ENCODE measurements at places on chromosomes 1 and 21.

DNA sequence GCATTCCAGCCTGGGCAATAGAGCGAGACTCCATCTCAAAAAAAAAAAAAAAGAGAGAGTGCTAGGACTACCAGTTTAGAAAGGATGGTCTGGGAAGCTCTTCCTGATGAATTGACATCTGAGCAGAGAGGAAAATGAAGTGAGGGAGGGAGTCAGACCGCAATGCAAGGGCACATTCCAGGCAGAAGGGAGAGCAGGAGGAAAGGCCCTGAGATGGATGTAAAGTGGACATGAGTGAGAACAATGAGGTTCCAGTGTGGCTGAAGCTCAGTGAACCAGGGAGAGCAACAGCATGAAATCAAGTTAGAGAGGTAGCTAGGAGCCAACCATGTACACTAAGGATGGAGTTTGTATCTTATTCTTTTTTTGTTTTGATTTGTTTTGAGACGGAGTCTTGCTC, 55.9 kb upstream of the SPOCD1 start:
- no peak for DNase-seq

GRCh38 chr1:229030630-229031029, 240.3 kb upstream of the RAB4A start:
- DNase-seq, result no peak

- DNase-seq, result no peak
Observed at GRCh38 chr1:186094172-186094571, 280.9 kb downstream of the TPR start.

GRCh38 chr1:43274125-43274803, 4.5 kb downstream of the TMEM125 start:
- no peak for DNase-seq

- DNase-seq, result no peak
Observed at GRCh38 chr1:188660572-188660971, 1817.1 kb downstream of the BRINP3 start.

DNA sequence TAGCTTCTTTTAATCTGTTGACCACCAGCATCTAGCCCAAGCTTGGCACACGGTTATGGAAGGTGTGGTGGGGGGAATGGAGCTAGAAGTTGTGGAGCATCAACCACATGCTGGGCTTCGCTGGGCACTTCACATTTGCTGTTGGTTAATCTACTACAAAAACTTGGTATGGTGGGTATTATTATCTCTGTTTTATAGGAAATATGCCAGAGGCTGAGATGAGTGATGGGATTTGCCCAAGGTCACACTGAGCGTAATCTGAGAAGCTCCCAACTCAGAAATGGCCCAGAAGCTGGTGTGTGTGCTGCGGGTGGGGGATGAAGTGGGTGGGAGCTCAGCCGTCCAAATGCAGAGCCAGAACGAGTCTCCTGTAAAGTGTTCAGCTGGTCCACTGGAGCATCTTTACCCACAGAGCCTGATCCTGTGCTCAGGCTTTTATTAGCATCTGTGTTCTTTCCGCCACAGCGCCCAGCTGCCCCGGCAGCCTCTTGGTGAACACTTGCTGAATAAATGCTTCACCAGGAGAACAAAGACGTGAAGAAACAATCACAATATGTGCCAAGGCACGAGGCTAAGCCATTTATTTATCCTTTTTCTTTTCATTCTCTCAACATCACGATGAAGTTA, 98.6 kb upstream of the JUN start:
- no peak for DNase-seq

DNA sequence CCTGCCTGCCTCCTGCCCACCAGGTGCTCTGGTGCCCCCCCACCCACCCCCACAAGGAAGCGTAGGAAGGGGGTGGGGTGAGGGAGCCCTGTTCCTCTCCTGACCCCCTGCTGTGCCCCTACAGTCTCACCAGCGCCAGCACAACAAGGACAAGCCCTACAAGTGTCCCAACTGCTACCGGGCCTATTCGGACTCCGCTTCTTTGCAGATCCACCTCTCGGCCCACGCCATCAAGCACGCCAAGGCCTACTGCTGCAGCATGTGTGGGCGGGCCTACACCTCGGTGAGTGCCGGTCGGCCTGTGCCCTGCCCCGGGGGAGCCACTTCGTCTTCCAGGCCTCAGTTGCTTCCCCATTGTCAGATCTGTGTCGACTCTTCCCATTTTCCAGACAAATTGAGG, 25.9 kb downstream of the A3GALT2 start:
- no peak for DNase-seq

DNA sequence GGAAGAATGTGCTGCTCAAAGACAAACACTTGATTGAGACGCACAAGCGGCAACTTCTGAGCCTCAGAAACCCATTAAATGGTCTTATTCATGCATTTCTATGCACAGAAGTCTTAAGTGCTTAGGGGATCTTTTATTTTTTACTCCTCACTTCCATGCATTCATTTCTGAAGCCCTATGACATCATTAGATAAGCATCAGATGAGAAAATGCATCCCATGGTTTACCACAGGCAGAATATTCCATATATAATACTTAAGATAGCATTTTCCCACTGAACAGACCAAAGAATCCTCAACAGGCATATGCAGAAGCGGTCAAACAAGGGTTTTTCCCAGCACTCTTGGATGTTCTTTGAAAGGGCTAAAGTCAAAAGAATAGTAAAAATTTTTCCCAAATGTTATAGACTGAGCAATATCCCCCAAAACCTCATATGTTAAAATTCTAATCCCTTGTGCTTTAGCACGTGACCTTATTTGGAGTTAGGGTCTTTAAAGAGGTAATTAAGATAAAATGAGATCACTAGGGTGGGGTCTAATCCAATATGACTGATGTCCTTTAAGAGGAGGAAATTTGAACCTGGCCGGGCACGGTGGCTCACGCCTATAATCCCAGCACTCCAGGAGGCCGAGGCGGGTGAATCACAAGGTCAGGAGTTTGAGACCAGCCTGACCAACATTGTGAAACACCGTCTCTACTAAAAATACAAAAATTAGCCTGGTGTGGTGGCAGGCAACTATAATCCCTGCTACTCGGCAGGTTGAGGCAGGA, 22.6 kb upstream of the FAM89A start:
- no peak for DNase-seq

- no peak for DNase-seq
Observed at GRCh38 chr1:95497566-95497965, 263.6 kb downstream of the RWDD3 start.

GRCh38 chr1:21659099-21659923, 9.8 kb downstream of the RAP1GAP start:
- no peak for DNase-seq

GRCh38 chr21:37551331-37551992, 184.9 kb downstream of the DYRK1A start:
- DNase-seq, result no peak

DNA sequence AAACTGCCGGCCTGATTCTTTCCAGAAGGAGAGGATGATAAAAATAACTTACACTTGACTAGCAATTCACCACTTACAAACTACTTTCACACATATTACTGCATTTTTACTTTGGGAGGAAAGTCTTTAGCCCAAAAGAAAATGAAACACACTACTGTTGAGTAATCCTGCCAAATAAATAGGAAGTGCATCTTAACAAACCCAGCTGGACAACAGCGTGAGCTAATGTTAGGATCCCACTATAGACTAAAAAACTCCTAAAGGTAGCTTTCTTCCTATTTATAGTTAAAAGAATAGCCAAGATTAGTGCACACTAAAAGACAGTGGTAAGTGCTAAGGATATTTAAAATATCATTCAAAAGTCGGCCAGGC, 83.8 kb downstream of the HSF2BP start:
- DNase-seq, result no peak

GRCh38 chr1:143497374-143497747, 474.4 kb downstream of the FAM72C start:
- DNase-seq, result no peak

GRCh38 chr1:185040408-185040735, 5.0 kb upstream of the RNF2 start:
- DNase-seq, result no peak

DNA sequence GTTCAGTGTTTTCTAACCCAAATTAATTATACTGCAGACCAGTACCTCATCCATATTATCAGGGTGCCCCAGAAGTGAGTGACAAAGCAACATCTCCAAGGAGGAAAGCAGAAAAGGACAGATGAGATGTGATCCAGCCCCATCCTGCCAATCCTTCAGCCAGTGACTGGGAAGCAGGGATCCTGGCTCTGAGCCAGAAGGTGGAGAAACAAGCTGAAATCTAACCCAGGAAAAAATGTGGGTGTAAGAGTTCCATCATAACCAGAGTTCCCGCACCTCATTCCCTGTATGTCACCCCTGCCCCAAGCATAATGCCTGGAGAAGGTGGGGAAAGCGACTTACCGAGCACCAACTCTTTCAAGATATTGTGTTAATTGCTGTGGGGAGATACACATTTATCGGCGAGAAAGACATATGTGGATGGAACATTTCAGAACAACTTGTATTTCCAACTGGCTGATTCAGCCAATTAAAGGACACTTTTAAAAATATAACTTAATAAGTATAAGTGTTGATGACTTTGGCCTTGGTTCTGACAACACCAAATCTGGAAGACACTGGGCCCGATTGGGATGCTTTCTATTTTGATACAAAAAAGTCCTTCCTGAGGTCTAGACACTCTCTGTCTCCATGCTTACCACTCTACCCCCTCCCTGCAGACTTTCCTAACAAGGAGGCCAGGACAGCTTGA, 14.9 kb downstream of the PLEKHA6 start:
- DNase-seq, result no peak

GRCh38 chr1:234229581-234230387, 143.5 kb upstream of the COA6 start:
- no peak for DNase-seq

GRCh38 chr1:5962265-5963105, 29.7 kb downstream of the NPHP4 start:
- no peak for DNase-seq

DNA sequence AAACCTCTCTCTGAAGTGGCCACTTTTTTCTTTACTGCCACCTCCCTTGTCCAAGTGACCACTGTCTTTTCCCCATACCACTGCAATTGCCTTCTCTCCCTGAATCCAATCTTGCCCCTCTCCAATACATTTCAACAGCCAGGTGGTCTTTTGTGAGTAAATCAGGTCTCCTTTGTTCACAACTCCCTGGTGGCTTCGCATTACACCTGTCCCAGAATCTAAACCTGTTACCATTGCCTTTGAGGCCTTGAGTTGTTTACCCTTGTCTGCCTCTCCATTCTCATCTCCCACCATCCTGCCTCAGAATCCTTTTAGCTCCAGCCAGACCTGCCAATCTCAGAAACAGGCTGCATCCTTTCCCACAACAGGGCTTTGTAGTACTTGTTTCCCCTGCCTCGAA, 21.8 kb upstream of the DYNLT5 start:
- no peak for DNase-seq

DNA sequence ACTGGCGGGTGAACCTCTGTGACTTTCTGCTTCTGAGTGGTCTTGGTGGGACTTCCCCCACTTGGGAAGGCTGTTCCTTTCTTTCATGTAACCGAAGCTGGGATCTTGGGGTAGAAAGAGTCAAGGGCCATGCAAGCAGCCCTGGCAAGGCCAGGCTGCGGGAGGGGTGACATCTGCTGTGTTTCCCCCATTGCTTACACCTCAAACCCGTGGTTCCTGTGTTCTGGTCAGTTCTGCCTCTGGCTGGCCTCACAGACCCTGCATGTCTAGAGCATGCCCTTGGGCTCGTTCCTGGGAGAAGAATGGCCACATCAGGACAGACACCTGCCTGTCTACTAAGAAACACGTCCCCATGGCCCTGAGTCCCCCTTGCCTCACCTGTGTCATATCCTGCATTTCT, 207.7 kb downstream of the DYRK1A start:
- no peak for DNase-seq

GRCh38 chr1:181972256-181972655, 89.3 kb downstream of the ZNF648 start:
- no peak for DNase-seq

GRCh38 chr1:236282425-236282716, 613 bp upstream of the ERO1B start:
- DNase-seq, result no peak

DNA sequence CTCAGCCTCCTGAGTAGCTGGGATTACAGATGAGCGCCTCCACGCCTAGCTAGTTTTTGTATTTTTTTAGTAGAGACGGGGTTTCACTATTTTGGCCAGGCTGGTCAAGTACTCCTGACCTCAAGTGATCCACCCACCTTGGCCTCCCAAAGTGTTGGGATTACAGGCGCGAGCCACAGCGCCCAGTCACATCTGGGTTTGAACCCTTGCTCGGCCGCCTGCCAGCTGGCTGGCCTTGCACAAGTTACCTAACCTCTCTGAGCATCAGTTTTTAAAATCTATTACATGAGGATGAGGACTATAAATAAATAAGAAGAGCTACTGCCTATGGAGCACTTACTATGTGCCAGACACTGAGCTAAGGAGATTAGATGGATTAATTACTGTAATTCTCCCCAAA, 17.7 kb upstream of the PADI2 start:
- DNase-seq, result no peak

- no peak for DNase-seq
Observed at GRCh38 chr1:67559222-67559700, 125.7 kb upstream of the GADD45A start.

GRCh38 chr1:11674488-11674887, 6.5 kb downstream of the MAD2L2 start:
- no peak for DNase-seq

DNA sequence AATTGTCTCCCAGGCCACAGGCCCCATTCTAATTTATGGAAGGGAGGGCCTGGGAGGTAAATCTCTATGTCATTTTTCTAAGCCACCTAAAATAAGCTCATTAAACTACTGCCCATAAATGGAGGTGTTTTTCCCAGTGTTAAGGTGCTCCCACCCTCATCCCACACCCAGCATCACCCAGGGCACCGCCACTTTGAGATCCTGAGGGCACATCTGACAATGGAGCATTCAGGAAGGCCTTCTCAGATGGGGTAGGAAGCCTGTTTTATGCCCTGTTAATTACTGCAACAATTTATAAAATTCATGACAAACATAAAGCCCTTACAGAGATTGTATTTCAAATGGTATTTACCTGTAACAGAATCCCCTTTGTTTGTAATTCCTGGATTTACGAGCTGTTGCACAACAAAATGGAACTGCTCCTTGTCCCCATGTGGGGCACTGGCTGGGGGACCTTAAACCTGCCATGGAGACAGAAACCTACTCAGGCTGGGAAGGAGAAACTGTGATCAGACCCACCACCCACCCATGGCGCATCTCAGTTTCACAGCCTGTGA, 319.5 kb upstream of the USP24 start:
- DNase-seq, result no peak

DNA sequence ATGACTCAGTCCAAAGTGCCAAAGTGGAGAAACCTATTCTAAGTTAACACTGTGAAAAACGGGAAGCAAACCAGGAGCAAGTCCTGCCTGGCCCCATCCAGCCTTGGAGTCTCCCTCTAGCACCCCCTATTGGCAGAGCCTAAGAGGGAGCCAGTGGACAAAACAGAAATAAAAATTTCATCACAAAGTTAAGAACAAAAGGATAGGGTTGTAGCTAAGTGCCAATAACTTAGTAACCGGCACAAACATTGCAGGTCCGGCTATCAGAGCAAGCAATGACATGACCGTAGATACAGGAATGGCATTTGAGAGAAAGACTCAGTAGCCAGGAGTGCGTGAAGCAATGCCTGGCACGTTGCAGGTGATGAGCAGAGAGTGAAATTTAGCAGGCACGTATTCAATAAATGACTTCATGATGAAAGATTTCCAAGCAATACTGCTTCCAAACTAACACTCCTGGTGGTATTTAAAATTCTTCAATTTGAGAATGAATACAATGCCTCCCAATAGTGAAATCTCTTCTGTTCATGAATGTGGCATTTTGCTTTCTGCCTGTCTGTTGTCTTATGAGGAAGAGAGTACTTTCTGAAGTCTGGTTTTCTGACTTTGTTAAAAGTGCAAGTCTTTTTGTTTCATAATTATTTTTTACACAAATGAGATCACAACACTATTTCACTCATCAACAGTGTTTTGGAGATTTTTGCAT, 391.0 kb downstream of the OMA1 start:
- no peak for DNase-seq

- no peak for DNase-seq
Observed at GRCh38 chr1:230493264-230493663, 67.1 kb upstream of the PGBD5 start.
